ENCODE measurements at places on chromosomes 7 and 10. TPM values are rescaled to one million over a fixed set of nuclear protein-coding genes. Genes with fewer than 3 reads are reported as not detected.

The ZNF107 gene
- total RNA-seq = 10.3 TPM

GRCh38 chr10:44926751-44927351 is 15.7 kb downstream of the TMEM72 start:
- no peak for DNase-seq

The PTN gene
- total RNA-seq = 4.3 TPM

DNA sequence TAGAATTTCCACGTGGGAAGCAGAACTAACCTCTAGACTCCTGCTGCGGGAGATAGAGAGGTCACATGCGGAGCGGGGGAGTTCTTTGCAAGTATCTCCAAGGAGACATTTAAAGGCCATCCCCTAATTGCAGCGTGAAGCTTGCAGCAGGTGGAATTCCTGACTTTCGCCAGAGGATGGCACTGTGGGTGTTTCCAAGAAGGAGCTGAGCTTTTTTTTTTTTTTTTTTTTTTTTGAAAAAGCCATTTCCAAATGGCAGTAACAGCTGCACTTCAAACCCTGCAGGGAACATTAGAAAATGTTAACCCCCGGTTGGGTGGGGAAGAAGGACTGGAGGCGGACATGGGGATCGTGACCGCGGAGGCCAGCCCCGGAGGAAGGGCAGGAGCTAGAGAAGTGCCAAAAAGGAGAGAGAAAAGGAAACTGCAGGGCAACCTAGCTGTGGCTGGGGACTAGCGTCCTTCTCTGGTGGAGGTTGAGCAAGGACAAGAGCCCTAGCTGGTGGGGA is 487.7 kb downstream of the TYW1 start:
- peak; percentile 41 for DNase-seq

DNA sequence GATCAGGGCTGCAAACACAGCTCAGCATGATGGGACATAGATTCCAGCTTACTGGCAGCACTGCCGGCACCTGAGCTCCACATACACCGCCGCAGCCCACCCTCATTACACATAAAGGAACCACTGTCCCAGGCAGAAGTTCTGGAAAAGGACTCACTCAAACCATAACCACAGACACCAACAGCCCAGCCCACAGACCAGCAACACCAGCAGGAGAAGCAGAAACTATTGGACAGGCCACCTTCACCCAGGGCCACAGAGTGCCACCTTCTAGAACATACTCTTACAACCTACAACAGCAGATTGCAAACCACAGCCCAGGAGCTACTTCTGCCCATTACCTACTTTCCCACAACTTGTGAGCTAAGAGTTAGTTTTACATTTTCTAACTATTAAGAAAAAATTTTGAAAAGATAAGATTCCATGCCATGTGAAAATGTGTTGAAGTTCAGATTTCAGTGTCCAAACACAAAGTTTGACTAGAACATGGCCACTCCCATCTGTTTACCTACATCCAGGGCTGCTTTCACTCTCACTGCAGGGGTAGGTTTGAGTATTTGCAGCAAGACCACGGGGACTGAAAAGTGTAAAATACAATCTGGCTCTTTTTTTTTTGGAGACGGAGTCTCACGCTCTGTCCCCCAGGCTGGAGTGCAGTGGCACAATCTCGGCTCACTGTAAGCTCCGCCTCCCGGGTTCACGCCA is 153.0 kb downstream of the TNS3 start:
- DNase-seq = no peak

GRCh38 chr7:26102176-26102575 is 49.8 kb upstream of the NFE2L3 start:
- no peak for DNase-seq
